ENCODE measurements at places on chromosomes 3 and 15. TPM values are rescaled to one million over a fixed set of nuclear protein-coding genes. Genes with fewer than 3 reads are reported as not detected.

Gene DPH3
- 30.1 TPM for total RNA-seq

Gene CMTM8
- 9.8 TPM for total RNA-seq

Gene SLC28A1
- total RNA-seq, result 0.03 TPM

Gene GOLGA6A
- 0.12 TPM for total RNA-seq

Gene MORC1
- total RNA-seq, result not detected

Gene ROBO2
- total RNA-seq, result not detected

Gene GOLGA6D
- not detected for total RNA-seq

Gene C3orf20
- total RNA-seq, result 0.08 TPM

Gene IP6K1
- total RNA-seq, result 23.3 TPM

Gene FETUB
- 0.12 TPM for total RNA-seq

Gene CPLX3
- total RNA-seq, result 0.06 TPM

Gene MAP1A
- 0.76 TPM for total RNA-seq

Gene ITGA11
- total RNA-seq, result 7.5 TPM

Gene WWTR1
- 159 TPM for total RNA-seq

Gene POTEB3
- total RNA-seq, result not detected

Gene GHRL
- not detected for total RNA-seq

Gene ARPIN
- 12.5 TPM for total RNA-seq

Gene MYH15
- 0.08 TPM for total RNA-seq

Gene TRAIP
- total RNA-seq, result 10.8 TPM

Gene TJP1
- total RNA-seq, result 98.1 TPM

Gene SLCO3A1
- total RNA-seq, result 20.6 TPM

Gene DIS3L
- 40.4 TPM for total RNA-seq

Gene MASP1
- total RNA-seq, result 0.06 TPM

Gene SEC62
- total RNA-seq, result 144 TPM

Gene MKRN3
- total RNA-seq, result 1.6 TPM

Gene POU1F1
- not detected for total RNA-seq

Gene SAMD7
- not detected for total RNA-seq

Gene IDH2
- 49.7 TPM for total RNA-seq

Gene MYO1E
- total RNA-seq, result 313 TPM

Gene SNRPN
- 97.9 TPM for total RNA-seq

Gene ZNF80
- total RNA-seq, result not detected

Gene IGF1R
- 38.2 TPM for total RNA-seq

Gene ISL2
- 4.3 TPM for total RNA-seq

Gene SPTBN5
- 0.20 TPM for total RNA-seq

Gene MOBP
- not detected for total RNA-seq

Gene IL12A
- 1.5 TPM for total RNA-seq

Gene MYO9A
- total RNA-seq, result 15.6 TPM

Gene MYEF2
- total RNA-seq, result 13.0 TPM

Gene CRYGS
- 0.85 TPM for total RNA-seq

Gene ALS2CL
- 7.8 TPM for total RNA-seq

Gene ZNF148
- 9.4 TPM for total RNA-seq

Gene ITPKA
- 8.8 TPM for total RNA-seq

Gene ZNF501
- total RNA-seq, result not detected

Gene RTP1
- not detected for total RNA-seq

Gene MAP6D1
- 7.2 TPM for total RNA-seq

Gene ITIH1
- total RNA-seq, result not detected

Gene GRAMD1C
- 1.1 TPM for total RNA-seq

Gene MGLL
- 65.1 TPM for total RNA-seq

Gene CLDN1
- total RNA-seq, result 19.6 TPM

Gene MEX3B
- 3.2 TPM for total RNA-seq

Gene CLDN16
- 0.03 TPM for total RNA-seq

Gene GUCA1C
- total RNA-seq, result not detected

Gene KNG1
- total RNA-seq, result not detected

Gene HCLS1
- 0.08 TPM for total RNA-seq

Gene RHO
- not detected for total RNA-seq
